ENCODE measurements at places on chromosomes 2 and 18. TPM values are rescaled to one million over a fixed set of nuclear protein-coding genes. Genes with fewer than 3 reads are reported as not detected.

ST8SIA3 gene
- total RNA-seq = 32.3 TPM

DNA sequence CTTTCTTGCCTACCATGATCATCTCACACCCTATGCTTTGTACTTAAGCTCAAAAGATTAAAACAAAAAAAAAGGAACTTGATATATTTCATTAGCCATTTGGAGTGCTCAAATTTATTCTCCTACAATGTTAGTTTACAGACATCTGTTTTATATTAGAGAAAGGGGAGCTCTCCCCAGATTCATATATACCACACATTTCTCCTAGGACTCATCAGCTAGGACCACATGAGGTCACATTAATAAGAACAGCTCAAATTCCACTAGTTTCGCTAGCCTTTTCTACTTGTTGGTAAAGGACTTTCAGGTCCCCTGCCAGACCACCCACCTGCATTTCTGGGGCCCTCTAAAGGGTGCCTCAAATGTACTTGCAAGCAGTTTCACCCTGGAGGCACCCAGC, 151.2 kb upstream of the MMADHC start:
- DNase-seq = no peak

DNA sequence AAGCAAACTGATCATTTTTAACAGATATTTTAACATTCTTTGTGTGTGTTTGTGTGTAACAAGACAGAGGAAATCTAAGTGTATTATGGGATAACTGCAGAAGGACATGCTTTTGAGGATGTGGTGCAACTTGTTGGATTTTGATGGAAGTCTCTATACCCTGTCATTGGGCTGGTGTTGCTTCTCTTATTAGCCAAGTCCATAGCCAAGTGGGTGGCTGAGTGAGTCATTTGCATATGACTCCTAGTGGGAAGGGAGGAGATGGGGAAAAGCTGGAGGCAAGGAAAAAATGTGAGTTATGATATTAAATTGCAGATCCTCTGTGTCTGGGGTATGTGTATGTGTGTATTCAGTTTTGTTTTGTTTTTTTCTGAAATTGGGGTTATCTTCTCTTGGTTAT, 879.9 kb downstream of the DCC start:
- DNase-seq = no peak

- DNase-seq = no peak
Observed at GRCh38 chr2:31060397-31060796, 77.8 kb downstream of the GALNT14 start.

Measured in cerebellum (tissue), 4 donors.